ENCODE measurements at places on chromosomes 7 and 10.

- DNase-seq = no peak
Observed at GRCh38 chr10:111491154-111491553, 414.3 kb downstream of the ADRA2A start.

DNA sequence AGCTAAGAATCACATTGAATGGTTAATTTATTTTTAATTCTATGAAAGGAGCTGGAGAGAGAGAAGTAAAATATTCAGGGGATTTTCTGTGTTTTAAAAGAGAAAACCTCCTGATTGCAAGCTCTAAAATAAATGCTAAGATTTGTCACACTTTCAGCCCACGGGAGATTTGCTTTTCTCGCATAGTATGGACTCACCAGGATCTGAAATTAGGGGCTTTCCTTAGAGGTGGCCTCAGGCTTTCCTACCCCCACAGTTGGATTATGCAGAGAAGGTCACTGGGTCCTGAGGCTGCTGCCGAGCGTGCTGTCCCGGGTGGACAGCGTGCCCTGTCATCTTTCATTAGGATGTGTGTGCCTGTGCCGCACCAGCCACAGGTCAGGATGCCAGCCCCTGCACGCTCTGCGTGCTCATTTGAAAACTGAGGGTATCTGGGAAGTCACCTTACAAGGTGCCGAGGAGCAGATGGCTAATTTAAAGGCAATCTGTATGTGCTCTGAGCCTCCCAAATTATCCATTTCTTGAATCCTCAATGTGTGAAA is 258.8 kb downstream of the CELF2 start:
- DNase-seq = no peak

DNA sequence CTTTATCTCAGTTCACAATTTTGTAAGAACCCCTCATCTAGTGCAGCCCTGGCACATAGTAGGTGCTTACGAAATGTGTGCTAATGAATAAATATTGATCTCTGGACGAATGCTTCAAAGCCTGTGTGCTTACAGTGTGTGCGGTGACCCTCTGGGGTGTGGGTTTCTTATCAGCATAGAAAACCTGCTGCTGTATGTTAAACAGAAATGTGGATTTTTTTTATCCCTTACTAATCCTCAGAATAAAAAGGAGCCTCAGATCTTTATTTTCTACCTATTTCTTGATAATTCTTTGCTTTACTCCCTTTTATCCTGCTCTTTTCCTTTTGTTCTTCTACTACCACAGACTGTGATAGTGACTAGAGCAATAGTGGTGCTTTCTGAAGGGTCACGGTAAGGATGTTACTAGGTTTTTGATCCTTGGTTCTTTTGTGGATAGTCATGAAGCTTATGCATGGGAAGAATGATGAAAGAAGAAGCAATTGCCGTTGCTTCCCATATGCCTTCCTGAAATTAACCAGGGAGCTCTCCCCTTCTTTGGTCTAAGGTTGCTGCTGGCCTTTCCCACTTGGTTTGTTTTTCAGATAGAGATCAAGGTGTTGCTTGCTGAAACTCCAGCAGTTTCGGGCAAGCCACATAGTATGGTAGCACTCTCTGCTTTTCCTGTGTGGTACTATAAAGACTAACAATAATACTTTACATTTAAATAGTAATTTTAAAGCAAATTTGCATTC is 44.7 kb downstream of the SPAG6 start:
- DNase-seq = no peak

DNA sequence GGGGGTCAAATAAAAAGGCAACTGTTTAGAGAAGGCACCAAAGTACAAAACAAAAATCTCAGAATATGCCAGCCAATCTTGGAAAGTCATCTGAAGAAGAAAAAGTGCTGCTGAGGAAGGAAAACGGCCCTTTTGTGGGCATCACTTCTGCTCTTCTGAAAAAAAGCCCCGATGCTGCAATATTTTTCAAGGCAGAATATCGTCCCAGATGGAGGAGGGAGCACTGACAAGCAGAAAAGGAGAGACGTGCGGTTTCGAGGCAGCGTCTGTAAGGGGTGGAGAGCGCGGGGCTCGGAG is 959 bp upstream of the ATRNL1 start:
- DNase-seq = no peak

DNA sequence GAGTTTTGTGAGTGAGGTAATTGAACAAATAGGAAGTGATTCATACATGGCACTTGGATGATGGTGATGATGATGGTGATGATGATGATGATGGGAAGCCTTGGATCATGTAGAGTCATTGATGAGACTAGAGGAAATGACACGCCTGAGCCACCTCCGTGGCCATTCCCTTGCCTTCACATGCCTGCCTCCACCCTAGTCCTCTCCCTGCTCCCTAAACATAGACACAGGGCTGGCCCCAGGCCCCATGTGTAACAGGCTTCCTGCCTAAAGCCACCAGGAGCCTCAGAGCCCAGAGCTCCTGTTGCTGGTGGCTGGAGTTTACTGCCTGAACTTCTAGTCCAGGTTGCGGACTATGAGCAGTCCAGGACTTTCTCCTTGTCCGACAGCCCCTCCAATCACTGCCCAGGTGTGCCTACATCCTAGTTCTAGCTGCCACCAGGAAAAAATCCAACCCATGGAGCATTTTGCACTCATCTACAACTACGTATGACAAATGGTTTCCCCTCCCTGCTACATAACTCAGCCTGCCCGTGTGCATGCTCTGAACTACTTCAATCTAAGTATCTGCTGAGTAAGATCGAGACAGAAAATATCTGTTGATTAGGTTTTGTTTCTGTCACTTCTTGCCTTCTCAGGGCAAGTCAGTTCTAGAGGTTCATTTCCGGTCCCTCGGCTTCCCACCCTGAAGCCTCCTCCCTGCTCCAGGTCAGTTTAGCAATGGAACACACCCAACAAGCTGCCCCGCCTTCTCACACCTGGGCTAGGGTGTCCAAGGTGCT is 35.5 kb upstream of the KDM7A start:
- DNase-seq = no peak

GRCh38 chr7:26443006-26443405 is 151.3 kb downstream of the SNX10 start:
- no peak for DNase-seq

GRCh38 chr7:76089865-76090475 is 42.1 kb downstream of the MDH2 start:
- DNase-seq = peak; percentile 78

- DNase-seq = no peak
Observed at GRCh38 chr10:128803790-128804189, 663.3 kb upstream of the MGMT start.

- no peak for DNase-seq
Observed at GRCh38 chr10:32057036-32057372, 779 bp upstream of the KIF5B start.

DNA sequence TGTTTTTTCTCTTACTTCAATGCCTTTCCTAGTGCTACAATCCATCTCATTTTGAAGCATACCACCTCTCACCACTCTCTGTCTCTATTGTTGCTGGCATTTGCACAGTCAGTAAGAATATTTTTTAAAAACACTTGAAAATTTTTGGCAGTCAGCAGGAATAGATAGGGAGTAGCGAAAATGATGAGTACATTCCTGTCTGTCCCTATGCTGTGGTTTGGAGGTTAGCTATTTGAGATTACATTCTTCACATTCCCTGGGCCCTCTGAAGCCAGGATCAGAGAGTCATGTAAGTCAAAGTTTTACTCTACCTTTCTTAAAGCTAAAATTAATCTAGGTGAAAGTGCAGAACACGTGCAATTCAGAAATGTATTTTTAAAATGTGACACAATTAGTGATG is 53.0 kb upstream of the MAGI2 start:
- no peak for DNase-seq

- no peak for DNase-seq
Observed at GRCh38 chr10:78320506-78320905, 286.8 kb downstream of the RPS24 start.

GRCh38 chr7:1013581-1013980 is 30.6 kb downstream of the CYP2W1 start:
- DNase-seq = no peak
